ENCODE measurements at places on chromosomes 16 and 17.

DNA sequence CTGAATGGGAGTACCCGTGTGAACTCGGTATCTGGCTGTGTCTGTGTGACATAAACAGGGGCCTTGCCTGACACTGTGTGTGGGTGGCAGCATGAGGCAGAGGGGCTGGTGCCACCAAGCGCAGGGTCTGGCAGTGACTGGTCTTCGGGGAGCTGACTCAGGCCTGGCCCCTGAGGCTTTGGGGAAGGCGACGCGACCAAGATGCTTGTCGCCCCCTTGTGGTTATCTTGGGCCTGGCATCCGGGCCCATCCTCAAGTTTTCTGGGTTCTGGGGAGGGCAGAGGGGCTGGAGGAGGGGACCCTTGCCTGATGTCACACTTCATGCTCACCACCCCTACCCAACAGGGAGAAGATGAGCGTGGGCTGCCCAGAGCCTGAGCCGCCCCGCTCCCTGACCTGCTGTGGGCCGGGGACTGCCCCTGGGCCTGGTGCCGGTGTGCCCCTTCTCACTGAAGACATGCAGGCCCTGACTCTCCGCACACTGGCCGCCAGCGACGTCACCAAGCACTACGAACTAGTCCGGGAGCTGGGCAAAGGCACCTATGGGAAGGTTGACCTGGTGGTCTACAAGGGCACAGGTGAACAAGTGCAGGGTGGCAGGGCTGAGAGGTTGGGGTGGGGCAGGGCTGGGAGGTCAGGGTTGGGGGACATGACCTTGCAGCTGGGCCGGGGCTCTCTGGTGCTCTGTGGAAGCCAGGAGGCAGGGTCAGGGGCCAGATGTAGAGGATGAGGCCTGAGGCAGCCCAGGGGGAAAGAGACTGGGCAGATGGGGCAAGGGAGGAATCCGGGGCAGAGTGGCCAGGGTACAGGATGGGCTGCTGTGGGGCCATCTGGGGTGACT, 24.9 kb downstream of the SBK1 start:
- DNase-seq, result peak; percentile 75

DNA sequence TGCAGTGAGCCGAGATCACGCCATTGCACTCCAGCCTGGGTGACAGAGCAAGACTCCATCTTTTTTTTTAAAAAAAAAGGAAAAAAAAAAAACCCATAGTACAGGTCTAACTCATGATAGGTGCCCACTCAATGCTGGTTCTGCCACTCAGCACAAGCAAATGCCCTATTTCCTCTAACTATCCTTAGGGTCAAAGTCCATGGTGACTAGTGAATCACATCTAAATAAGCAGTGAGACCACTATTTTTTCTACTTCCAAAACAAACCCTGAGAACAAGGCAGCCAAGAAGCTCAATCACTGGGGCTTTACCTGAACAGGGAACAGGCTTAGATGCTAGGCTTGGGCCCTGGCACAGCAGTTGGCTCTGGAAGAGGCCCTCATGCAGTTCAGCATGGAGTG, 3.4 kb downstream of the BLTP2 start:
- no peak for DNase-seq

DNA sequence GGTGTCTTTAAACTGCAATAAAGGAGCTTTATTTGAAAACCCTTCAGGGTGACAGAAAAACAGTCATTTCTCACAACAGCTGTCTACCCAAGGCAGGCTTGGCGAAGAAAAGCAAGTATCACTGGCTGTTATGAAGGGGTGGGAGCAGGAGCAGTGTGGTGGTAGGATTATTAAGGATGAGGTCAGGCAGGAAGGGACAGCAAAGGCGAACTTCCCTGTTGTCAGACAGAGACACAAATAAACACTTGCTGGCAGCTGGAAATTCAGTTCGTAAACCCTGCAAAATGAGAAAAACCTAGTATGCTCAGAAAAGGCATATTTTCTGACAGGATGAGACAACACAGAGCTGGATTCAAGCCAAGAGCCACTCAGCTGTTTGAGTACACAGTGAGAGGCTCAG, 416.3 kb upstream of the CDH5 start:
- no peak for DNase-seq

DNA sequence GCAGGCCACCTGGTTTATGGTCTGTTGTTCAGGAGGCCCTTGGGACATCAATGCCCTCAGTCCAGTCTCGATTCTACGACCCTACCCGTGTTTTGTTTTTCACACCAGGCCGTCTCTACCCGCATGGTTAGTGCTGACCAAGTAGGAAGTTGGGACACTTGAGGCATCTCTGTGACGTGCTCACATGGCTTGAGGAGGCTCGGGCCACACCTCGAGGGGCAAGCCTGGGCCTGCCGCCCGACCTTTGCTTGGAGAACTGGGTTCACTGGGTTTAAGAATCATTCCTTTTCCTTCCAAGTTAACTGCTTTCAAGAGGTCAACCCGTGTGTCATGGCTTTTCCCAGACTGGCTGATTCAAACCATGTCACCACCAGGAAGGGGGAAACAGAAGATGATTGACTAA, 86.8 kb downstream of the CMIP start:
- no peak for DNase-seq

DNA sequence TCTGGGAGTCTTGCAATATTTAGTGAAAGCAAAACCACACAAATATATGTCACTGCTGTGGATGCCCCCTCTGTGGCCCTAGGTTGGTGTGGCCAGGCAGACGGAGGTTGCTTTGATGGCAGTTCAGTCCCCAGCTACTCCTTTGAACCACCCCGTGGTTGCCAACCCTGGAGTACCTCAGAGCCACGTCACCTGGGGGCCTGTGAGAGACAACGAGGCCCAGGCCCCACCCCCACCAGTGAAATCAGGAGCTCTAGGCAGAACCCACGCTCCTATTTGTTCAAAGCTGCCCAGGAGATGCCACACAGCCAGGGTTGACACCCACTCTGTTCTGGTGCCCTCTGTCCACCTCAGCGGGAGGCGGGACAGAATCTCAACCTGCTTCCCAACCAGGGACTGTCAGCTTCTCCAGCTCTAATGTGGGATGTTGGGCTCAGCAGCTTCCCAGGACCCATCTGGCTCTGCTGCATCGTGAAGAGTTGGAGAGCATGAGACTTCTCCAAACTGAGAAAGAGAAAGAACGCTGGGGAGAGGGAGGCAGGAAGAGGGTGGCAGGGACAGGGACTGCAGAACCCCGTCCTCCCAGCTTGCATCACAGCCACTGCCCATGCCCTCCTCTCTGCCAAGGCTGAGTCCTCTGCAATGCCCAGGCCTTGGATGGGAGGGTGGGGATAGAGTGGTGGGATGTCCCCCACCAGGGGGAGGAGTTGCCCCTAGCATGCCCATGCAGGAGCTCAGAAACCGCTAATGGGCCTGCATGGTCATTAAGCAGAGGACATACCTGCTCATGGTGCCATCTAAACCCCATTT, 81.8 kb downstream of the C16orf78 start:
- DNase-seq, result no peak

DNA sequence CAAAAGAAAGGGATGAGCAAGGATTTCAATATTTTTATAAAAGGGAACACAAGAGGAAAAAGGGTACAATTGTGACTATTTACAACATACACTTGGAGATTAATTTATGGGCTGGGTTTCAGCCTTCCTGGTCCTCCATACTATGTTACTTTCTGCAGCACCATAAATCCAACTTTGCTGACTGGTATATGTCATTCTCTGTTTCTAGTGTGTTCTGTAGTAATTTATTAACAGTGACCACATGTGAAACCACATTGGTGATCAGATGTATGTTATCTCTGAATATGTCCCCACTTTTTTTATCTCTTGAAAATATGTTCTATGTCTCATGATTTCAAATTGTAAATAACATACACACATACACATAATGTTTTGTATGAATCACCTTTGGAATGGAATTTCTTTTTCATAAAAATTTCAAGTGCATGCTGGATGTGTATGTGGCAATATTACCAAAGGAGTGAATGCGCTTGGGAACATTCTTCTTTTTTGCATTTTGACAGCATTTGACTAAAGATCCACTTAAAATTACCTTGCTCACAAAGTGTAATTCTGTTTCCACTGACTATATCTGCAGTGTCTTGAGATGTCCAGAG, 2.9 kb upstream of the LYRM9 start:
- no peak for DNase-seq

GRCh38 chr17:74943808-74944522, 8.3 kb downstream of the OTOP3 start:
- DNase-seq, result no peak

DNA sequence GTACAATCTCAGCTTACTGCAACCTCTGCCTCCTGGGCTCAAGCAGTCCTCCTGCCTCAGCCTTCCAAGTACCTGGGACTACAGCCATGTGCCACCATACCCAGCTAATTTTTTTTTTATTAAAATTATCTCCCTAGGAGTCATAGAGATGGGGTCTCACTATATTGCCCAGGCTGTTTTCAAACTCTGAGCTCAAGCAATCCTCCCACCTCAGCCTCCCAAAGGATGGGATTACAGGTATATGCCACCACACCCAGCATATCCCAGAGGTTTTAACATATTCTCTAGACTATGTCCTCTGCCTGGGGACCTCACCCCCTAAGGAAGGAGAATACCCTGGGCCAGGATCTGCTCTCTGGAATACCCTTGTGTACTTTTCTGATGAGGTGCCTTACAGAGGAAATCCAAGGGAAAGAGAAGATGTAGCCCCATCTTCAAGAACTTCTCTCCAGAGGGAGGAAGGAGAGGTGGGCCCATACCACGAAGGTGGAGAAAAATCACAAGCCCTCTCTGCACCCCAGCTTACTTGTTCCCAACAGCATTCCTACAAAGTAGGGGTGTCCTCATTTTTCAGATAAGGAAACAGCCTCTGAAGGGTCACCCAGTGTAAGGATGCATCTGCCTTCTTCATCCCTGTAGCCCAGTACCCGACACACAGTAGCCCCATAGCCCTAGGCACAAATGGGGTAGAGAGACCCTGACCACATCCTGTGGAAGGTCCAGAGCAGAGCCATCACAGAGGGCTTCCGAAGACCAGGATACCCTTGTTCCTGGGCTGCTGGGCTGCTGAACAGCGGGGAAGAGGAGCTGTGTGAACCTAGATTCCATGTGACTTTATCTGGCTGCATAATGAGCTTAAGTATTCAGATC, 151.6 kb downstream of the SOCS1 start:
- DNase-seq, result no peak
